ENCODE measurements at places on chromosomes 4 and X. TPM values are rescaled to one million over a fixed set of nuclear protein-coding genes. Genes with fewer than 3 reads are reported as not detected.

GRCh38 chr4:3449574-3450534 is 8.1 kb downstream of the HGFAC start:
- H3K36me3 ChIP-seq = no peaks in the 10 kb centered on the region
- no peak for DNase-seq
- H3K4me3 ChIP-seq = no peak overlapping the region

DNA sequence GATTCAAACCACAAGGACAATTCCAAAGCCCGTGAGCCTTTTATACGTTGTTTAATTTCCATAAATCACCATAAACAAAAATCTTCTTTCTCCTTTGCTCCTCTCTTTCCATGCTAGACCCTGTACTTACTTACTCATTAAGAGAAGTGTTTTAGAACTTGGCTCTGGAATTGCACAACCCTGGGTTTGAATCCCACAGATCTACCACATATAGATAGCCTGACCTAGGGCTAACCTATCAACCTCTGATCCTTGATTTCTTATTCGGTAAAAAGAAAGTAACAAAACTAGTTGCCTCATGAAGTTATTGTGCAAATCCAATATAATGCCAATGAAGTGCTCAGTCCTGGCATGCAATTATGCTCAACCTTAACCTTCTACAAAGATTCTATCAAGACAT is 68.8 kb downstream of the ZAR1 start:
- DNase-seq = no peak
- no peaks in the 10 kb centered on the region for H3K36me3 ChIP-seq
- no peak overlapping the region for H3K4me3 ChIP-seq
- no peaks in the 10 kb centered on the region for H3K27me3 ChIP-seq
- no peaks in the 10 kb centered on the region for H3K4me1 ChIP-seq

DNA sequence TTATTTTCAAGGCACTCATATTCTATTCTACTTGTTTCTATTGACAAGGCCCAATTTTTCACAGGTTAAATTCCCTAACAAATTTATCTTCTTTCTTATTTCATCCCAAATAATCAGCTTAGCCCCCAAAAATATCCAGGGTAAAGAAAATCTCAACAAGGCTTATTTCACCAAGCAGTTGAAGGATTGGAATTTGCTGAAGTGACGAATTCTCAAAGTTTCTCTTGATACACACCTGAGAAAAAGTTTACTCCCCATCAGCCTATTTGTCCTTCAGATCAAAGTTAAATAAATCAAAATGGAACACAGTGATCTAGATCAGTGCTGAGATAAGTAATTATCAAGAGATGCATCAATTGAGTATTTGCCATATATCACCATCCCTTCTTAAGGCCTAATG is 106.9 kb downstream of the ATRX start:
- H3K4me1 ChIP-seq = no peaks in the 10 kb centered on the region
- no peak overlapping the region for H3K4me3 ChIP-seq
- DNase-seq = no peak
- no peak overlapping the region for H3K27ac ChIP-seq
- no peaks in the 10 kb centered on the region for H3K36me3 ChIP-seq

DNA sequence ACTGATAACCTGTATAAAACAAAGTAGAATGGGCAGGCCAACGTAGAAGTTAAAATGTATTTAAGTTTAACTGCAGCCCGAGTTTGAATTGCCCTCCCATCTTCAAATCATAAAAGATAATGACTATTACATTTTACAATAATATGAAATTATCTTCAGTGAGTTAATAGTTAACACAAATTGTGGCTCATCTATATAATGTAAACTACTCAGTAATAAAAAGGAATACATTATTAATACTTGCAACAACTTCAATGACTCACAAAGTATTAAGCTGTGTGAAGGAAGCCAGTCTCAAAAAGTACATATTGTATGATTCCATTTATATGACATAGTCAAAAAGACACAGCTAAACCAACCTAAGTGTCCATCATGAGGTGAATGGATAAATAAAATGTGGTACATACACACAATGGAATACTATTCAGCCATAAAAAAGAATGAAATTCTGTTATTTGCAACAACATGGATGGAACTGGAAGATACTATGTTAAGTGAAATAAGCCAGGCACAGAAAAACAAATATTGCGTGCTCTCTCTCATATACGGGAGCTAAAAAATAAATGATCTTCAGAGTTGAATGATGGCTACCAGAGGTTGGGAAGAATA is 7.8 kb downstream of the PLRG1 start:
- no peak for DNase-seq
- peaks cover 100% of the 10 kb centered on the region for H3K36me3 ChIP-seq
- no peak overlapping the region for H3K4me3 ChIP-seq
- no peak overlapping the region for H3K27ac ChIP-seq
- no peaks in the 10 kb centered on the region for H3K4me1 ChIP-seq

DNA sequence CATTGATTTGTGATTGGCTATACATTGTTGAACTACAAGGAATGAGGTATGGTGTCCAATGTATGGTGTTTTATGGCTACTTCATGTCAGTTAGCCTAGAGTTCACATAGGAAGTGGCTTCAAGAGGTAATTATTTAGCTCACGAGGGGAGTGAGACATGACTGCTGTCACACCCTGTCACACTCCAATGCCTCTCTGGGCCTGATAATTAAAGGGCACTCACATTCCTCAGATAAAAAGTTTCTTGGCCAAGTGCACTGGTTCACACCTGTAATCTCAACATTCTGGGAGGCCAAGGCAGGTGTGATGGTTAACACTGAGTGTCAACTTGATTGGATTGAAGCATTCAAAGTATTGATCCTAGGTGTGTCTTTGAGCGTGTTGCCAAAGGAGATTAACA is 65.0 kb upstream of the DDX60 start:
- no peaks in the 10 kb centered on the region for H3K4me1 ChIP-seq
- no peak overlapping the region for H3K4me3 ChIP-seq
- no peak for DNase-seq
- H3K27ac ChIP-seq = no peak overlapping the region
- no peaks in the 10 kb centered on the region for H3K36me3 ChIP-seq
- H3K27me3 ChIP-seq = no peaks in the 10 kb centered on the region

NCAPG gene
- total RNA-seq = 3.0 TPM

DNA sequence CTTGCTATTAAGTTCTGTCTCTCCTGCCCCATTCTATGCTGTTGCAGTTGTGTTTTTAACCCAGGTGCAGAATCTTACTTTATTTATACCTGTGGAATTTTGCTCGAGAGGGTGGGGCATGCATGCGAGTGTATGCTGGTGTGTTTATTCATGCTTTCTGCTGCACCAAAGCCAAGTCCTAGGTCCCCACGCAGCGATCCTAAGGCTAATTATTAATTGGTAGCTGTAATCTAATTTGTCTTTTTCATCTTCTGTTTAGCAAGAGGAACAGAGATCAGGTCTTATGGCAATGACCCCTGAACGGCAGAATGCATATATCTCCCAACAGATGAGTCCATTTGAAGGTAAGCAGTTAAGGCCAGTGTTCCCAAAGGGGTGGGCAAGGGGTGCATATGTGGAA is 58.7 kb upstream of the MTM1 start:
- H3K4me3 ChIP-seq = no peak overlapping the region
- H3K27me3 ChIP-seq = no peaks in the 10 kb centered on the region
- H3K4me1 ChIP-seq = no peaks in the 10 kb centered on the region
- H3K36me3 ChIP-seq = no peaks in the 10 kb centered on the region
- H3K27ac ChIP-seq = no peak overlapping the region

- H3K36me3 ChIP-seq = no peaks in the 10 kb centered on the region
- H3K27ac ChIP-seq = no peak overlapping the region
- H3K4me3 ChIP-seq = no peak overlapping the region
- H3K4me1 ChIP-seq = no peaks in the 10 kb centered on the region
- DNase-seq = no peak
- H3K27me3 ChIP-seq = no peaks in the 10 kb centered on the region
Measured at GRCh38 chrX:28988246-28988645, 401.0 kb downstream of the IL1RAPL1 start.

MAGEA1 gene
- not detected for total RNA-seq

- H3K27me3 ChIP-seq = no peaks in the 10 kb centered on the region
- no peak overlapping the region for H3K27ac ChIP-seq
- no peak for DNase-seq
- H3K4me1 ChIP-seq = no peaks in the 10 kb centered on the region
- H3K4me3 ChIP-seq = no peak overlapping the region
- no peaks in the 10 kb centered on the region for H3K36me3 ChIP-seq
Measured at GRCh38 chr4:186201535-186202230, 10.3 kb downstream of the CYP4V2 start.

EGFL6 gene
- 36.7 TPM for total RNA-seq

TSPAN7 gene
- total RNA-seq = 34.8 TPM

- no peak for DNase-seq
- H3K4me3 ChIP-seq = peak overlapping the region; percentile 64
- H3K4me1 ChIP-seq = peaks cover 4% of the 10 kb centered on the region
- no peaks in the 10 kb centered on the region for H3K27me3 ChIP-seq
- peak overlapping the region; percentile 97 for H3K27ac ChIP-seq
Measured at GRCh38 chr4:78552389-78553042, 946 bp downstream of the ANXA3 start.

- H3K36me3 ChIP-seq = no peaks in the 10 kb centered on the region
- no peak overlapping the region for H3K4me3 ChIP-seq
- H3K27me3 ChIP-seq = no peaks in the 10 kb centered on the region
- no peak overlapping the region for H3K27ac ChIP-seq
- no peak for DNase-seq
Measured at GRCh38 chr4:113636438-113636818, 125.1 kb downstream of the CAMK2D start.

CACNA1F gene
- 0.73 TPM for total RNA-seq

RAB33A gene
- total RNA-seq = 0.58 TPM

DNA sequence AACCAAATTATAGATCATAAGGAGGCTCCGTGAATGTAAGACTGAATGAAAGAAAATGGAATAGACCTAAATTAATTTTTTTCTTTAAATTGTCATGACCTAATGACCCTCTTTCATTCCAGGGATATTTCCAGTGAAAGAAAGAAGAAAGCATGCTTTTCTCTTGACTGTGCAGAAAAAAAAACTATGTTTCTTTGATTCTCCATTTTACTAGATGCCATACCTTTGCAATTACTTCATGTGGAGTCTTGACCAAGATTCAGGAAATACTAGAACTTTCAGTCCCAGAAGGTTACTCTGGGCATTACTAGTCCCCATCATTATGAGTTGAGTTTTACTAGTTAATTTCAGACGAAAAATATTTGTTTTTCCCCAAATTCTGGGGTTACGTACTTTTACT is 6.4 kb upstream of the COMMD8 start:
- no peaks in the 10 kb centered on the region for H3K27me3 ChIP-seq
- no peak overlapping the region for H3K27ac ChIP-seq
- H3K4me1 ChIP-seq = no peaks in the 10 kb centered on the region
- no peak for DNase-seq

DNA sequence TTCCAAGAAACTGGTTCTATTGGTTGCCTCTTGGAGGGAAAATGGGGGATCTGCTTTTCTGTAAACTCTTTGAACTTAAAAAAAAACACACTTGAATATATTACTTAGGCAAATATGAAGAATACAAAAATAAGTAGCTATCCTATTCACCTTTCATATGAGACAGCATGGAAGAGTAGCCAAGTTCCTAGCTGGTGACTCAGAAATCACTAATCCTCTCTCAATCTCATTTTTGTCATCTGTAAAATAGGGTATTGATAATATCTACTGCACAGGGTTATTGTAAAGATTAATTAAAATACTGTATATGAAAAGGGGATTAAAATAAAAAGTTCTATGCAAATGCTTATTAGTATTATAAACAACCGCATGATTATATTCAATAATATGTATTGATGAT is 12.7 kb downstream of the MGARP start:
- no peaks in the 10 kb centered on the region for H3K27me3 ChIP-seq
- no peak for DNase-seq
- H3K27ac ChIP-seq = no peak overlapping the region
- no peaks in the 10 kb centered on the region for H3K36me3 ChIP-seq
- no peak overlapping the region for H3K4me3 ChIP-seq
- H3K4me1 ChIP-seq = peaks cover 14% of the 10 kb centered on the region

COX7B2 gene
- total RNA-seq = not detected

DNA sequence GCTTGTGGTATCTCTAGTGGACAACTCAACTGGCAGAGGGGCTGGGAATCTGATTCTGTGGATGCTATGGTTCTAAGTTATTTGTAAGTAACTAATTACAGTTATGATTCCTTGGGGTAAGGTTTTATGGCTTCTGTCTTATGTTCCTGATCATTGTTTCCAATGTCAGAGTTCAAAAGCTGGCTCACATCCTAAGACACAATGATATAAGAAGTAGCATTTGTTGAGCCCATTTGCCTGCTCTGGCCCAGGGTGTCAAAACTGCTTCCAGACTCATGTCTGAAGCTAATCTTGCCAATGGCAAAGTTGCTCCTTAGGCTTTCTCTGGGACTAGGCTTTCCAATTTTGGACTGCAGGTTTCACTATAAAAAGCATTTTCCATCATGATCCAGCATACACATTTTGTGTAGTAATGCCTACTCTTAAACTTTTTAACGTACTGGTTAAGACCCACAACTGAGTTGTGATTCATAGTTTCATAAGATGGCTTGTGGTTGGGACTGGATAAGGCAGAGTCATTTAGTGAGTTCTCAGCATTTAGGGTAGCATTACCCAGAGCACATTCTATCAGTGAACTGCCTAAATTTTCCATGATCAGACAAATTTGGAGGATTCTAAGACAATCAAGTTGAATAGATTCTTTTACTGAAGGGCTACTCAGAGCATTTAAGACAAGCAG is 50.0 kb downstream of the CCNI start:
- no peak overlapping the region for H3K27ac ChIP-seq
- no peaks in the 10 kb centered on the region for H3K36me3 ChIP-seq
- H3K4me1 ChIP-seq = peaks cover 14% of the 10 kb centered on the region
- H3K27me3 ChIP-seq = no peaks in the 10 kb centered on the region
- DNase-seq = no peak
- no peak overlapping the region for H3K4me3 ChIP-seq

- H3K36me3 ChIP-seq = no peaks in the 10 kb centered on the region
- no peak overlapping the region for H3K4me3 ChIP-seq
- H3K27ac ChIP-seq = no peak overlapping the region
- DNase-seq = no peak
Measured at GRCh38 chr4:61877266-61877665, 677.1 kb downstream of the ADGRL3 start.

TMEM271 gene
- total RNA-seq = not detected

DNA sequence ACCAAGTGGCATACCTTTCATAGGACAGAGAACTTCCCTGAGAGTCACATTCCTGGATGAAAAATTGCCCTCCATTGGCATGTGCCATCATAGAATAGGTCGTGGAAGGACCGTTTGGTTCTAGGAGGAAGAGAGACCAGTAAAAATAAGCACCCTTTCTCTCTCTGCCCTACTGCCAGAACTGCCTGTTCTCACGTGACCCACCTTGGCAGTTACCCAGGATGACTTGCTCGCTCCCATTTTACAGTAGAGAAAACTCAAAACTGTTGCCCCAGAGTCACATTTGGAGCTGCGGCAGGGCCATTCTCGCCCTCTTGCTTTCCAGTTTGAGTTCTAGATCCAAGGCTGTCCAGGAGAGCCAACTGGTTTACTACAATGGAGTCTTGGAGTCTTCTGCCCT is 1.1 kb upstream of the NLGN3 start:
- no peak overlapping the region for H3K4me3 ChIP-seq
- H3K36me3 ChIP-seq = peaks cover 47% of the 10 kb centered on the region
- no peaks in the 10 kb centered on the region for H3K27me3 ChIP-seq
- peaks cover 6% of the 10 kb centered on the region for H3K4me1 ChIP-seq
- no peak overlapping the region for H3K27ac ChIP-seq
- DNase-seq = no peak

All from left lung (tissue), 14 donors.